ENCODE measurements at places on chromosomes 13 and 19.
A peak's percentile ranks its signal among the peaks of the same experiment; 100 is the strongest.

GRCh38 chr13:85497652-85498051 is 301.6 kb downstream of the SLITRK6 start:
- DNase-seq = no peak

GRCh38 chr19:12840091-12841079 is 2.1 kb downstream of the MAST1 start:
- DNase-seq = no peak

DNA sequence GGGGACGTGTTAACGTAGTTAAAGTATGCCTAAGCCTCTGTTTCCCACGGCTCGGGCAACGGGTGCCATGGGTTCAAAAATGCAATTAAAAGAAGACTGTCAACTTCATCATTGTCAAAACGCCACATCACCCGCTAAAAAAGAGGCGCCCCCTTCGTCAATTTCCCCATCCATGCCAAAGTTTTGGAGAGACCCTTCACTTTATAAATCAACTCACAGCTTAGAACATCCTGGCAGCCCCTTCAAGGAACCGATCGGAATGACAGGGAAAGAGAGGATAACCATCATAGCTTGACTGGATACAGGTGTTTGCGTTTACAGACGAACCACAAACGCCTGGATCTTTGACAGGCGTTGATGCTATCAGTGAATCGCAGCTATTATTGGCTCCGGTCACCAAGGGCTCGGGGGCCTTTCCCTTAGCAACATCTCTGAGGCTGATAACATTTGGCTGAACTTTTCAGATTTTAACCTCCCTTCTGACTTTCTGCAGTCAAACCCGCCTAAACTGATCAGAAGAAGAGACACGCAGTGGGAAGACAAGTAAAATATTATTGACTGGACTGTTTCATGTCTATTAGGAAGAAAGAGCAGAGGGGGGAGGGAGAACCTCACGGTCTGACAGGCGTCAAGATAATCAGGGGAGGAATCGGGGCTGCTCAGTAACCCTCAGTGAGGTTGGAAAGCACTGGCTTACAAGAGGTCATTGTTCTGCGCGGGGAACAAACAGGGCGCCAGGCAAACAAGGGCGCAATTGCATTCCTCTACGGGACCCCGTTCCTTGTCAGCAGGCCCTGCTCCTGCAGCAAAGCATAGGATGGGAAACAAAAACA is 322.5 kb upstream of the ZNF507 start:
- no peak for DNase-seq

DNA sequence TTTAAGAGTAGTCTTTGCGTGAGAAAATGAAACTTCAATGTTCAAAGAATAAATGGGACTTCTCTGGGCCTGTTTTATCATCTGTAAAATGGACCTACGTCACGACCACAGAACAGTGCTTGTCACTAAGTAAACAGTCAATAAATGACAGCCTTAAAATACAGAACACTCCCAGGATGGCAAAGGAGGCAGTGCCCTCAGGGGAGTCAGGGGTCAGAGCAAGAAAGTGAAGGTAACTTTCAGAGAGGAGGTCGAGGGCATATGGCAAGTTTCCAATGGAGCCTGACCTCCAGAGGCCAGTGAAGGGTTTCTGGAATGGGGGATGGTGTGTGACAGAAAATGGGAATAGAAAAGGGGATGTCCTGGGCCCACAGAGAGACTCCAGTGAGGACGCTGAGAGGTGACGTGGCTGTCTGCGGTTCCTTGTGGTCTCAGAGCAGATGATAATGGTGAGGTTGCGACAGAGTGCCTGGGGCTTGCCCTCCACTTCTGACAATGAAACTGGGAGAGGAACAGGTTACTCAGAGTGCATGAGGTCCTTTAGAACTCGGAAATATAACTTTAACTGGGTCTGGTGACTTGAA is 91.8 kb downstream of the UBL3 start:
- DNase-seq = peak; percentile 44

DNA sequence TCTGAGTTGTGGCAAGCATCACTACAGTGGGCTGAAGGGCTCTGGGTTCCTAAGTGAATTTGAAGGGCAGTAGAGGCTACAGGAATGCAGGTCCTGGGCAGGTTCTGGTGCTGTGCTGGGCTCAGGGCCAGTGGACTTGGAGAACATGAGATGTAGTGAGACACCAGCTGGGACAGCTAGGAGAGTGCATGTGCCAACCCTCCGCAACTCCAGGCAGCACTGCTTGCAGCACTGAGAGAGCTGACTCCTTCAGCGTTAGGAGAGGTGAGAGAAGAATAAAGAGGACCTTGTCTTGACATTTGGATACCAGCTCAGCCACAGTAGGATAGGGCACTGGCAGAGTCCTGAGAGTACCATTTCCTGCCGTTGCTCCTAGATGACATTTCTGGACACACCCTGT is 739.9 kb upstream of the PRR20A start:
- DNase-seq = no peak

DNA sequence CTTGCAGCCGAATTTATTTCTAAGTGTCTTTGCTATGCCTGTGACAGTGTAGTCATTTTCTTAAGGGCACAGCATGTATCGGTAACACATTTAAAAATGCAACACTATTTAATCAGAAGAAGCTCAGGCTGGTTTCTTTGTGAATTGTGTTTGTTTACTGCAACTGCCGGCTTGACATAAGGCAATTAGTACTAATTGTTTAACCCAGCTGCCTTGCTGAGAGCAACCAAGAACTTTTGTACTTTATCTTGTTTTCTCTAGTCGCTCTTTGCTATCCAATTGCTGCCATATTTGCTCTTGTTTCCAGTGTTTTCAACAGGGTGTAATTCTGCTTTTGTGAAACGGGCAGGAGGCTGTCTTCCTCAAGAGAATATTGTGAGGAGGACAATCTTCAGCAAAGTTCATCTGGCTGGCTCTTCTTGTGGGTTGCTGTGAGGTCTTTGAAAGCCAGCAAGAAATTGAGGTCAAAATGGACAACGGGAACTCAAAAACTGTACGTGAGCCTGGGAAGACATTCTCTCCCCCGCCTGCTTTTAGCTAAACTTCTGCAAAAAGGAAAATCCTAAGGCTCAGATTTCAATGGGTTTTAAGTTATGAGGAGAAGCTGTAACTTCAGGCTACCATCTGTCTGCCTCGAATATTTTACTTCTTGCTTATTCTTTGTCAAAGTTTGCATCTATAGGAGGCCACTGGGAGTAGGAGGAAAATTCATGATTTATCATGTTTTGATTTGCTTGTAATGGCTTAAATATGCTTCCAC is 75.8 kb upstream of the TSHZ3 start:
- DNase-seq = no peak

DNA sequence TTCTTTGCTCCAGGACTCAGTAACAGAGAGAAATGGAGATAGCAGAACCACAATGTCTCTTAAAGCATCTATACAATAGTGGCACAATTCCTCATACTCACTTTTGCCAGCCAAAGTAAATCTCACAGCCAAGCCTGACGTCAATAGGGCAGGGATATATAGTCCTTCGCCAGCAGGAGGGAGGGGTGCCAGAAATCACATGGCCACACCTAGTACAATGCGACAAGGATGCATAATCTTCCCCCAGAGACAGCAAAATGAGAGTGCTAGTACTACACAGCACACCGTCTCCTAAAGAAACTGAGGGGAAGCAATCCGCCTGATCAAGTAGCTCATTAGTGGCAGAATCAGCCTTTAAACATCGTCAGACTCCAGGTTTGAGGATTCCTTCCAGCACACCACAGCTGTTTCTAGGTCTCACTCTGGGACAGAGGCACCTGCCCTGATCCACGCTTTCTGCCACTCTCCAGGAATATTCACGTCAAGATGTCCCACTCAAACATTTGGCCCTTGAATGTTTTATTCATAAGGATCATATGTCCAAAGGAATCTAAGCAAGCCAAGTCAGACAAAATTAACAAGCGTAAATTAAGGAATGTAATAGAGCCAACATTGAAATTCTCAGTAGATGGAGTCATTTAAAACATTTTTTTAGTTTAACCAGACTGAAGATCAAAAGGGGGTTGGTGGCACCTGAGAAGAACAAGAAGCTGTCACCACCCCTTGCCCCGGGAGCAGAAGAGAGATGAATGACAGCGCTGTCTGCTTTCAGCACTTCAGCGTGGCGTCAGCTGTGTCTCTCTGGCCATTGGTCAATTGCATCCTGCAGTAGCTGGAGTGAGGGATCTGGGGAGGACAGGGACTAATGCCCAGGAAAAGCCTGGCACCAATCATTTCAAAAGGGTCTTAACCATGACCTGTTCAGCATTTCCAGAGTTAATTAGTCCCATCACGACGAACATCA is 63.5 kb upstream of the SERP2 start:
- no peak for DNase-seq

- DNase-seq = no peak
Measured at GRCh38 chr19:56839652-56840450, 675 bp downstream of the PEG3 start.

DNA sequence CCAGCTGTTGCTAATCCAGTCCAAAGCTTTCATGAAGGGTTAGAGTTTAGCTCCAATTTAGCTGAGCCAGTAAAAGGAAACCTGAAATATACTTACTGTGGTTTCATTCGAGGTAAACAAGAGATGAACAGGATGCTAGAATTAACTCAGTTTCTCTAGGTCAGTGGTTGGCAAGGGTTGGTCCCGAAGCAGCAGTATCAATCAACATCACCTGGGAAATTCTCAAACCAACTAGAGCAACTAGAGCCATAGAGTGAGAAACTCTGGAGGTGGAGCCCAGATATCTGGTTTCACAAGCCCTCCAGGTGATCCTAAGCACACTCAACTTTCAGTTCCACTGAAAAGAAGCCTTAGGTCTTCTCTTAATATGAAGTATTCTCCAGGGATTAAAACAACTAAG is 376.7 kb downstream of the OXGR1 start:
- no peak for DNase-seq

DNA sequence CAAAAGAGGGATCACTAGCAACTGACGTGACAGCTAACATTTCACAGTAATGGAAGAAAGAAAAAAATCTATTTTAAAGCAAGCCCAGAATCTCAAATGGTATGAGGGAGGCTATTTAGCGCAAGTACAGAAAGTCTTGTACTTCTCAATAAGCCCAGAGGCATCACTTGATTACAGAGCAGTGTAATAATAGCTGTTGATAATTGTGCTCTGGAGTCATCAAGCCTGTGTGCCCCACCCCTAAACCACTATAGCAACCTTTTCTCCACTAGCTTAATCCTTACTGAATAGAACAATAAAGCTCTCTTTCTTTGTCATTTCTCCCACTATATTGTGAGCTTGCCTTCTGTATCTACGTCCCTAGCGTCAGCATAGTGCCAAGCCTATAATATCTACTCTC is 56.6 kb downstream of the FREM2 start:
- DNase-seq = no peak
